ENCODE measurements at places on chromosomes 1 and 21.

- DNase-seq: no peak
Measured at GRCh38 chr1:78303620-78304019, 187.2 kb upstream of the PTGFR start.

DNA sequence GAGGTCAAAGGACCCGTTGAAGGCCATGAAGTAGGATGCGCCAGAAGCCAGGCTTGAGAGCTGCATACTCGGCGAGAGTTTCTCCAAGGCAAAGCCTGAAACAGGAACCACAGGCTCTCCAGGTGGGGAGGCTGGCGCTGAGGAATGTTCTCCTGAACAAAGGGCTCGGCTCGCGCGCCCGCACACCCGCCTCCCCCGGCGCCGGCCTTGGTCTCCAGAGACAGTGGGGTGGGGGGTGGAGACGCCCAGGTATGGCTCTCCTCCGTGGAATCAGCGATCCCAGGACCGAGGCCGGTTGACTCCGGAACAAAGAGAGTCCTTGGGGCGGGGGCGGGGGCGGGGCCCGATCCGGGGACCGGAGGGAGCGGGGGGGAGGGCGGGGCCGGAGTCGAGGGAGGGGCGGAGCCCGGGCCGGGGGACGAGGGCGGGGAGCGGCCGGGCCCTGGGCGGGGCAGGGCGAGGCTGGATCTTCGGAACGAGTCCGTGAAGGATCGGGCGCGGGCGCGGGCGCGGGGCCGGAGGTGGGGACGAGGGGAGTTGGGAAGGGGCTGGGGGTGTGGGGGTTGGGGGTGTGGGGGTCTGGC, 85.0 kb downstream of the NKAIN1 start:
- DNase-seq: peak; percentile 61

- DNase-seq: no peak
Measured at GRCh38 chr21:25891596-25891995, 156.8 kb downstream of the GABPA start.

GRCh38 chr1:225962440-225962975, 21.5 kb upstream of the LEFTY2 start:
- peak; percentile 55 for DNase-seq

- DNase-seq: no peak
Measured at GRCh38 chr1:58456470-58456869, 90.1 kb downstream of the OMA1 start.

DNA sequence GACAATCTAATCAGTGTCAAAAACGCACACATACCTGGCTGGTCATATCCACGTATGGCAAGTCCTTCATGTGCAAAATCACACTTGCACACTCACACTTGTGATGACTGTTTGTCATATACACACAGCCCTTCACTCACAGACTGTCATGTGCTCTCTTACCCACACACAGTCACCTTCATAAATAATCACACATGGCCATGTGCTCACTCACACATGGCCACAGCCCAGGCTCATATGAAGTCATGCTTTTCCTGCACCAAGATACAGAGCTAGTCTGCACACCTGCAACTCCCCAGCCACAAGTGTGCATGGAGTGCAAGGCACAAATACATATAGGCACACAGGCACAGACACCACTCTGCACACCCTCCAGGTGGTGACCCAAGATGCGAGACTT, 45.4 kb upstream of the FOXO6 start:
- DNase-seq: no peak

- no peak for DNase-seq
Measured at GRCh38 chr1:162215902-162216301, 146.4 kb downstream of the NOS1AP start.

DNA sequence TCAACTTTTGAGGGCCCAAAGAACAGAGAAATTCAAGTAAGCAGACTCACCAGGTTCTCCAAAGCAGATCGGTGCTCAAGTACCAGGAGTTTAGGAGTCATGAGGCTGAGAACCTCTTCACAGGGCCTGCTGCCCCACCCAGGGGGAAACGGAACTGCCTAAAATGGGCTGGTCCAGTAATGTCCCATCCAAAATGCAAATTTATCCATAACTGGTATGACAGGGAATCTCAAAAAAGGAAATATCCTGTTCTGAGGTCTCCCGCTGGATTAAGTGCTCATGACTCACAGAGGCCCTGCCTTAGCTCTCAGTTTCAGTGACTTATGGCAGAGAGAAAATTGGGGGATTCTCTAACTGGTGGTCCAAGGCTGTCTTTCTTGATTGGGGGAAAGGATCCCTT, 9.3 kb downstream of the SPRR2G start:
- DNase-seq: no peak

DNA sequence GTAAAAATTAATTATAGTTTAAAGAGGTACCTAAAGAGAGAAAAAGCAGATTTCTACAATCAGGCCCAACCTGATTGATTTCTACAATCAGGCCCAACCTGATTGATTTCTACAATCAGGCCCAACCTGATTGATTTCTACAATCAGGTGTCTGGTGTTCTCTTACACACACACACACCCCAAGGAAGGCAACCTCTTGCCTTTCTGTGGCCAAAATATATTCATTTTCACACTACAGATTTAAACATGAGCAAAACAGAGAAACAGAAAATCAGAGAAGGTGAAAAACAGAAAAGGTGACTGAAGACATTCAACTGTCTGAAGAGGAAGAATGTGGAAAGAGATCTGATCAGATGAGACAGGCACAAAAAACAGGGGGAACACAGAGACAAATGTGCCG, 104.5 kb downstream of the SMYD2 start:
- DNase-seq: no peak

DNA sequence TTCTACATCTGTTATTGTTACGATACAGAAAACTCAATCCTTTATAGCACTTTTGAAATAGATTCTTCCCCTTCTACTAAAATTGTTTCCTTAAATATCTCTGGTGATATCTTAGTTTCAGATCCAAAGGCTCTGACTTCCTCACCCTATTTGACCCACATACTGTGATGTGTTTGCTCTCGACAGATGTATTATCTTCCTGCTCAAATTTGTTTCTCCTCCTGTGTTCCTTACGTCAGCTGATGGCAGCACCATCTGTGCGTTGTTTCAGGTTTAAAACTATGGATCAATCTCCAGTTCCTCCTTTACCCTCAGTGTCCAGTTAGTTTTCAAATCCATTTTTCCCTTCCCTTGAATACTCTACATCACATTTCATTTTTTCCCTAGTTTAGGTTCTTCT, 274.4 kb downstream of the RYR2 start:
- DNase-seq: no peak

- no peak for DNase-seq
Measured at GRCh38 chr1:174995121-174995520, 4.6 kb upstream of the CACYBP start.

All from activated CD4-positive, alpha-beta T cell treated with anti-CD3 and anti-CD28 coated beads, Interleukin-2, amount 50 U/mL, for 1 hour (primary cell).